ENCODE measurements at places on chromosomes 16 and 17. TPM values are rescaled to one million over a fixed set of nuclear protein-coding genes. Genes with fewer than 3 reads are reported as not detected.
A peak's percentile ranks its signal among the peaks of the same experiment; 100 is the strongest.

DNA sequence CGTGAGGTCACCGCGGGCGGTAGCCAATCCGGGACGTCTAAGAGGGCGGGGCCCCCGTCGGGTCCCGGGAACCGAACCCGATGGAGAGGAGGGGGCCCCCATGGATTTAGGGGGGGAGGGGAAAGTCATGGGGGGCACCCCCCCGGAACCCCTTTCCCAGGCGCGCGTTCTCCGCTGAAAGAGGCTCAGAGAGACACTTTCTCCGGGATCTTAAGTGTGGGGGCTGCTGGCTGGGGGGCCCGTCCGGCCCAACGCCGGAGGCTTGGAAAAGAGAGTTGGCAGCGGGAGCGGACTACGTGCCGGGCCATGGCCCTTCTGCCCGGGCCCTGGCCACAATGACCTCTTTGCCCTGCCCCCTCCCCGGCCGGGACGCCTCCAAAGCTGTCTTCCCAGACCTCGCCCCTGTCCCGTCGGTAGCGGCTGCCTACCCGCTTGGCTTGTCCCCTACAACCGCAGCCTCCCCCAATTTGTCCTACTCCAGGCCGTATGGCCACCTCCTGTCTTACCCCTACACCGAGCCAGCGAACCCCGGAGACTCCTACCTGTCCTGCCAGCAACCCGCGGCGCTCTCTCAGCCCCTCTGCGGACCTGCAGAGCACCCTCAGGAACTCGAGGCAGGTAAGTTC, at the start of gene DLX4:
Gene DLX4 (plus strand): TSS at position 57 of the 626 bp plus-strand sequence. CDS start 279 bp downstream, at position 336.
- DNase-seq = peak; percentile 50
- H3K27ac ChIP-seq = no peak within 1 kb of the TSS
- peaks cover 66% of the 10 kb centered on the region for H3K4me1 ChIP-seq
- H3K27me3 ChIP-seq = peaks cover 53% of the 10 kb centered on the region
- peak within 1 kb of the TSS; percentile 89 for H3K4me3 ChIP-seq

DNA sequence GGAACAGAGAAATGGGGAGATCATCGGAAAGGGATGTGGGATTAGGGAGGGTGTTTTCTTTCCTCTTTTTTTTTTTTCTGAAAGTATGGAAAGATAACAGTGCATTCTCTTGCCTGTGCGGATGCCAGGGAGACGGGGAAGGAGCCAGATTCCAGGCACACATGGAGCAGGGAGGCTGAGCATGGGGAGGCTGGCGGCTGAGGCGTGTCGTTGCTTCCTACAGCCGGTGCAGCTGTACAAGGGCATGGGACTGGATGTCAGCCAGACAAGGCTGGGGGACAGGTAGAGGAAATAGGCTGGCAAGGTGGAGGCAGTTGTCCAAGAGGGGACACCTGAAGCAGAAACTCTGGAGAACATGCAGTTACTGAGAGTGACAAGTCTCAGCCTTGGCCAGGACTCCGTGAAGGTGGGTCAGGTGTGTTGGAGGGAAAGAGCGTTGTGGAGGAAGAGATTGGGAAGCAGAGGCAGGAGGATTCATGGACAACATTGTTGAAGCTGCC, 16.6 kb upstream of the ADORA2B start:
- no peak for DNase-seq
- H3K36me3 ChIP-seq = no peaks in the 10 kb centered on the region
- no peak overlapping the region for H3K4me3 ChIP-seq
- no peak overlapping the region for H3K27ac ChIP-seq

- peaks cover 21% of the 10 kb centered on the region for H3K4me1 ChIP-seq
- peak overlapping the region; percentile 93 for H3K4me3 ChIP-seq
- no peaks in the 10 kb centered on the region for H3K36me3 ChIP-seq
- H3K27ac ChIP-seq = peak overlapping the region; percentile 86
Observed at GRCh38 chr17:7034955-7035590, 742 bp upstream of the SLC16A13 start.

Gene ANKS4B
- not detected for total RNA-seq

GRCh38 chr17:57983446-57983845, 4.6 kb downstream of the VEZF1 start:
- DNase-seq = no peak
- H3K27me3 ChIP-seq = no peaks in the 10 kb centered on the region
- peaks cover 39% of the 10 kb centered on the region for H3K36me3 ChIP-seq
- H3K4me1 ChIP-seq = peaks cover 22% of the 10 kb centered on the region
- no peak overlapping the region for H3K27ac ChIP-seq
- no peak overlapping the region for H3K4me3 ChIP-seq

GRCh38 chr17:38719289-38719942, 10.7 kb upstream of the CISD3 start:
- H3K4me1 ChIP-seq = no peaks in the 10 kb centered on the region
- no peak for DNase-seq
- no peaks in the 10 kb centered on the region for H3K27me3 ChIP-seq
- H3K27ac ChIP-seq = no peak overlapping the region
- no peak overlapping the region for H3K4me3 ChIP-seq

- H3K36me3 ChIP-seq = no peaks in the 10 kb centered on the region
- peaks cover 3% of the 10 kb centered on the region for H3K4me1 ChIP-seq
- H3K27me3 ChIP-seq = peaks cover 10% of the 10 kb centered on the region
- no peak overlapping the region for H3K27ac ChIP-seq
Observed at GRCh38 chr17:61385577-61386236, 13.9 kb upstream of the TBX2 start.

- no peak overlapping the region for H3K4me3 ChIP-seq
- DNase-seq = no peak
- H3K27ac ChIP-seq = no peak overlapping the region
- H3K36me3 ChIP-seq = no peaks in the 10 kb centered on the region
- H3K27me3 ChIP-seq = no peaks in the 10 kb centered on the region
- no peaks in the 10 kb centered on the region for H3K4me1 ChIP-seq
Observed at GRCh38 chr16:83624429-83625120, 183.2 kb upstream of the HSBP1 start.

GRCh38 chr16:1287982-1288670, 21.3 kb upstream of the UBE2I start:
- H3K27ac ChIP-seq = no peak overlapping the region
- no peak for DNase-seq
- no peak overlapping the region for H3K4me3 ChIP-seq

Gene TLCD3B
- total RNA-seq = not detected

Gene BCAR1
- not detected for total RNA-seq

- no peaks in the 10 kb centered on the region for H3K4me1 ChIP-seq
- no peak overlapping the region for H3K27ac ChIP-seq
- H3K36me3 ChIP-seq = no peaks in the 10 kb centered on the region
- no peak overlapping the region for H3K4me3 ChIP-seq
Observed at GRCh38 chr16:66324815-66325515, 41.5 kb upstream of the CDH5 start.

GRCh38 chr17:44281570-44281969, 13.6 kb upstream of the SLC4A1 start:
- no peaks in the 10 kb centered on the region for H3K27me3 ChIP-seq
- H3K4me1 ChIP-seq = peaks cover 11% of the 10 kb centered on the region
- H3K36me3 ChIP-seq = no peaks in the 10 kb centered on the region
- H3K27ac ChIP-seq = no peak overlapping the region

Gene EVPLL
- total RNA-seq = not detected

DNA sequence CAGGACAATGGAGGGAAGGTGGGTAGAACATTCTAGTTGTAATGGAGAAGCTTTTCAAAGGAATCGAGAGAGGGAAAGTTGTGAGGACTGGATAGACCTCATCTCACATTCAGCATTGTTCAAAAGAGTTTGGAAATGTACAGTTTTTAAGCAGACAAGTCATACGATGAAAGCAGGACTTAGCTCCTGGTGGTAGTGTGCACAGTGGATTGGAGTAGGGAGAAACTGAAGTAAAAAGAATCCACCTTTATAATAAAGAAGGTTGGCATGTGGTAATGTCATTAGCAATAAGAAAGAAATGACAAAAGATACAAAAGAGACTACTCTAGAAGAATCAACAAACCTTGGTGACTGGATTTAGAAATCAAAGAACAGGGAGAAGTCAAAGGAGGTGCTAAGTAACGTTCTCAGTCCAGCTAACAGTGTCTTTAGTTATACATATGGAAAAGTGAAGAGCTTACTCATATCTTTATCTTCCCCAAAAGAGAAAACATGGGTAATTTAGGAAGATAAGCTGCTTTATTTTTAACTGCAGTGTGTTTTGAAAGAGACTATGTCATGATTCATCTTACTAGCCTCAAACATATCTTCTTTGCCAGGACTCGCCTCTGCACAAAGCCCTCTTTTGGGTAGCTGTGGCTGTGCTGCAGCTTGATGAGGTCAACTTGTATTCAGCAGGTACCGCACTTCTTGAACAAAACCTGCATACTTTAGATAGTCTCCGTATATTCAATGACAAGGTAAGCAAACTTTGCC, 18.7 kb upstream of the EVI2A start:
- no peak for DNase-seq
- no peaks in the 10 kb centered on the region for H3K4me1 ChIP-seq
- H3K27ac ChIP-seq = no peak overlapping the region
- H3K36me3 ChIP-seq = peaks cover 7% of the 10 kb centered on the region

DNA sequence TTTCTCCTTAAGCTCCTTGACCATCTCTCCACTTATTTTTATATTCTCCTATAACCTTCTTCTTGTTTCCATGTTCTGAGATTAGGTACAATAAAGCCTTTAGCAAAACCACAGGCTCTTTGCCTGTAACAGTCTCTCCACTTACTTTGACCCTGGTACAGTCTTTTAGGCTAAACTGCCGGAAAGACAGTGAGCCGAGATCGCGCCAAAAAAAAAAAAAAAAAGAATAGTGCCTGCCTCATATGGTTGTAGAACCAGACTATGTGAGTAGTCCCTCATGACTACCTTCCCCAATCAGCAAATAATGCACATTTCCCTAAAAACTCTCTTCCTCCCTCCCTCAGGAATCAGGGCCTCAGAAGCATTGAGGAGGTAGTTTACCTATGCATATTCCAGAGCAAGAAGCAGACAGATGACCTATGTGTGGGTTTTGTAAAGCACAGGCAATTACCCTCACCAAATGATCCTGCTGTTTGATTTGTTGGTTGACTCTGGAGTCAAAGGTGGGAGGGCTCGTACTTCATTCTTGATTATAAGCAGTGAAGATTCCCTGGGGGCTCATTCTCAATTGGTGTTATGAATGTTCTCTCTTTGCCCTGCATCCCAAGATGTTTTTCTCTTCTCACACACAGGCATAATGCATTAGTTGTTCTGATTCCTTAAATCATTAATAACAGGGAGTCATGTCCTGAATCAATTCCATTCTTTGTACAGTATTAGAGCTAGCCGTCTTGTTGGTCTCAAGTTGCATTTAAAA, 8.9 kb upstream of the NME1 start:
- no peak overlapping the region for H3K4me3 ChIP-seq
- H3K27ac ChIP-seq = no peak overlapping the region
- H3K27me3 ChIP-seq = no peaks in the 10 kb centered on the region
- DNase-seq = no peak

DNA sequence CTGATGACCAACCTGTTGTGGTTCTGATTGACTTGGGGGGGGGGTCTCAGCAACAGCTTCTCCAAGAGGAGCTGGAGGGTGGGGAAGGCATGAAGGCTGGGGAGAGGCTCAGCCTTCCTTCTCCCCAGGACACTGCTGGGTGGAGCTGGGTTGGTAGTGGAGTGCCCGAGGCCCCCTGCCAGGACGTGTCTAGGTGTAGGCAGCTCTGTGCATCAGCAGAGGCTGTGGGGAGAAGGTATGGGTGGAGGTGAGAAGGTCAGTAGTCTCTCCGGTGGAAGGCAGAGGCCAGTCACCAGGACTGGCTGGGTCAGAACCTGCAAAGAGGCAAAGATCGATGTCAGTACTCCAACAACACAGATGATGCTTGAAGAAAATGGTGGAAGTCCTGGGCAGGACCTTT, 3.9 kb downstream of the CHAD start:
- H3K4me3 ChIP-seq = no peak overlapping the region
- H3K36me3 ChIP-seq = peaks cover 7% of the 10 kb centered on the region
- DNase-seq = no peak

- no peaks in the 10 kb centered on the region for H3K27me3 ChIP-seq
- no peak overlapping the region for H3K27ac ChIP-seq
- peaks cover 50% of the 10 kb centered on the region for H3K4me1 ChIP-seq
- no peaks in the 10 kb centered on the region for H3K36me3 ChIP-seq
- no peak for DNase-seq
Observed at GRCh38 chr17:67570797-67571196, 146.9 kb upstream of the NOL11 start.

- H3K4me3 ChIP-seq = no peak overlapping the region
- H3K36me3 ChIP-seq = no peaks in the 10 kb centered on the region
- no peak for DNase-seq
Observed at GRCh38 chr16:54285414-54286089, 1.0 kb downstream of the IRX3 start.

Gene ZNF629
- total RNA-seq = 6.9 TPM

GRCh38 chr16:67393111-67393787, at the start of gene TPPP3:
Gene TPPP3, minus strand, starts transcription at chr16:67393498. Its CDS starts 2,387 bp downstream, at chr16:67391111.
- H3K36me3 ChIP-seq = no peaks in the 10 kb centered on the region
- no peak within 1 kb of the TSS for H3K4me3 ChIP-seq
- H3K27ac ChIP-seq = no peak within 1 kb of the TSS
- H3K4me1 ChIP-seq = peaks cover 36% of the 10 kb centered on the region

- peaks cover 66% of the 10 kb centered on the region for H3K27me3 ChIP-seq
- no peaks in the 10 kb centered on the region for H3K36me3 ChIP-seq
- H3K27ac ChIP-seq = no peak overlapping the region
Observed at GRCh38 chr17:82328141-82328993, 5.2 kb downstream of the SECTM1 start.

GRCh38 chr16:66357523-66357928, 9.0 kb upstream of the CDH5 start:
- no peaks in the 10 kb centered on the region for H3K4me1 ChIP-seq
- no peak overlapping the region for H3K4me3 ChIP-seq
- no peak overlapping the region for H3K27ac ChIP-seq
- peak; percentile 41 for DNase-seq
- no peaks in the 10 kb centered on the region for H3K36me3 ChIP-seq

DNA sequence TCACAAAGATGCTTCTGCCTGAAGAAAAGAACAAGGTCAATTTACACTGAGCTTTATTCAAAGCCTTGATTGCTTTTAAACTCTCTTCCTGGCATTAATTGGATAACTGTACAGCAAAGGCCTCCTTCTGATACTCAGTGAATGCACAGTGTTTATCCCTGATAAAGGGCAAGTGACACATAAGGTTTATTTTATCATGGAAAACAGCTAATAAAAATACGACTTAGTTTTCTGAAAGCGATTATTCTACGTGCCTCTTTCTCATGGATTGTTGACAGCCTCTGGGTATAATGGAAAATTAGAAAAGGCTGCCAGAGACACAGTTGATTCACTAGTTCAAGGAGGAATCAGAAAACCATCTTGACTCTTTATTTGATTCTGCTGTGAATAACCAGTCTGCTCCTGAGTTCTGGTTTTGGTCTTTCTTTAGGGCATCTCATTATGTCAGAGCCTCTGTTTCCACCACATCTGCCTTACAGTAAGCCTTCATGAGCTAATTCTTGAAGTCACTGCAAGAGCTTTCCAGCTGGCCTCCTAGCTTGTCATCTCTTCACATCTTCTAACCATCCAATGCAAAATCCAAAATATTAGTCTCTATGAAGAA, 212.9 kb downstream of the CNTNAP4 start:
- H3K4me3 ChIP-seq = no peak overlapping the region
- no peaks in the 10 kb centered on the region for H3K27me3 ChIP-seq
- H3K4me1 ChIP-seq = no peaks in the 10 kb centered on the region
- no peaks in the 10 kb centered on the region for H3K36me3 ChIP-seq

Gene HCRT
- not detected for total RNA-seq
